ENCODE measurements at places on chromosomes 2 and 18.

DNA sequence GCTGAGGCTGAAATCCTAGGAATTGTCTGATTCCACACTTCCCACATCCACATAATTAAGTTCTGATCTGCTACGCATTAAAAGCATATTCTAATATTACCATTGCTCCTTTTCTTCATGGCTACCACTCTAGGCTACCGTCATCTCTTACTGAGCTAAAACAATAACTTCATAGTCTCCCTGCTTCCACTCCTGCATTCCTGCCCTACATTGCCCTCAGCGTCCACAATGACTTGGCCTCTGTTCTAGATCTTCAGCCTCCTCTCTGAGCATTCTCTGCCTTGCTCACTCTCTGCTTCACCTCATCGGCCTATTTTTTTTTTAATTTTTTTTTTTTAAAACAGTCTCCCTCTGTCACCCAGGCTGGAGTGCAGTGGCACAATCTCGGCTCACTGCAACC is 15.8 kb upstream of the TLK1 start:
- DNase-seq = no peak

GRCh38 chr2:217555081-217555876 is 447.5 kb downstream of the TNS1 start:
- no peak for DNase-seq

- no peak for DNase-seq
Measured at GRCh38 chr2:135154962-135155361, 102.9 kb downstream of the RAB3GAP1 start.

- DNase-seq = no peak
Measured at GRCh38 chr18:59141294-59142068, 1.8 kb downstream of the SEC11C start.

DNA sequence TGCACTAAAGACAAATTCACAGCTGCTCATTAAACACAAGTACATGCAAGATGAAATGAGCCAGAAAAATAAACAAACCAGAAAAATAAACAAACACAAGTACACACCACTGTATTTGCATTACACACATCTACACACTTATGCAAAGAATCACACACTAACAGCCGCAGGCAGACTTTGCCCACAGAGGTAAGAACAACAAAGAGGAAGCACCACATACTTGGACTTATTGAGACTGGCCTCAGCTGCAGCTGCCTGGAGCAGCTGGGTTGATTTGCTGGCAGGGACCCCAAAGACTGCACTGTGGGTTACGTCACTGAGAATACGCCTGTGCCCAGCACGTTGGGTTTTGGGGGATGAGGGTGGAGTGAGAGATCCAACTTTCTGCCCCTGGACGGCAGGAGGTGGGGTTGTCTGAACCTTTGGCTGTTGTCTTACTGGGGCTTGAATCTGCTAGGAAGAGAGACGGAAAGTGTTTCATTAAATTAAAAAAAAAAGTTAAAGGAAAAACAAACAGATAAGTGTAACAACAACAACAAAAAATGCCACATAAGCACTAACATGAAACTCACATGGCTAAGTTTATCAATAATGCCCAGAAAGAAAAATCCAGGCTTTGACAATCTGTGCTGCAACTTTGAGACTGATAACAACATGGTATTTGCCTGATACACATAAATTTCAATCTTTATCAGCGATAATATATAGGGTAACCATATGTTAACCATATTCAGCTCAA is 71.9 kb upstream of the NFU1 start:
- no peak for DNase-seq

- DNase-seq = no peak
Measured at GRCh38 chr2:120722568-120723421, 12.9 kb upstream of the GLI2 start.

- no peak for DNase-seq
Measured at GRCh38 chr2:143160732-143161707, 31.8 kb downstream of the ARHGAP15 start.

DNA sequence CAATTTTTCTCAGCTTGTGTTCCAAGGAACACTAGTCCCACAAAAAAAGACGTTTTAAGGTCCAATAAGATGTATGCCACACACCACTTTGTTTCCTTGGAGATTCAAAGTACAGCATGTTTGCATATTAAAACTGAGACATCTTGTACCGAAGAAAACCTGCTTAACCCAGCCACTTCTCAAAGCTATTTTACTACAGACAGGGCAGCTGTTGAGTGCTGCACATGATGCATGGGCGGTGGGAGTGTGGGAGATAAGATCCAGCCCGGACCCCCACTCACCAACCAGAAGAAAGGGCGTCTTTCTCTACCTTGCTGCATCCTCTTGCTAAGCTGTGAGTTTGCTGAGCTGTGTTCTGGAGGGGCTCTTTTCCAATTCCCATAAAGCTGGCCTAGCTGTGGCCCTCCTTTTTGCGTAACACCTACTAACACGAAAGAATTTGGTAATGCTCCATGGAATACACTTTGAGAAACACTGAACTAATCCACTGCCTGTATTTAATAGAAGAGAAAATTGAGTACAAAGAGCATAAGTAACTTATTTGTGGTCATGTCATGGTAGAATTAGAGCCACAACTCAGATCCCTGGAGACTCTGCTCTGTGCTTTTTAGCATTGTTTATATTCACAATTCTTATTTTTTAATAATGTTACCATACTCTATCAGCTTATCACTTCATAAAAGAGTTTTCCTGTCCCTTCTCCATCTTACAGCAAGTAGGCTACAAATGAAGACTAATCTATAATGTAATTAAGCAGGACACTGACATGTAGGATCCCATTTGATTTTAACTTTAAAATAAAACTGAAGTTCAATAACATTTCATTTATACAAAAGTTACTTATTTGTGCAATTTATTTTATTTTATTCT is 90.0 kb downstream of the PLEKHM3 start:
- DNase-seq = no peak

DNA sequence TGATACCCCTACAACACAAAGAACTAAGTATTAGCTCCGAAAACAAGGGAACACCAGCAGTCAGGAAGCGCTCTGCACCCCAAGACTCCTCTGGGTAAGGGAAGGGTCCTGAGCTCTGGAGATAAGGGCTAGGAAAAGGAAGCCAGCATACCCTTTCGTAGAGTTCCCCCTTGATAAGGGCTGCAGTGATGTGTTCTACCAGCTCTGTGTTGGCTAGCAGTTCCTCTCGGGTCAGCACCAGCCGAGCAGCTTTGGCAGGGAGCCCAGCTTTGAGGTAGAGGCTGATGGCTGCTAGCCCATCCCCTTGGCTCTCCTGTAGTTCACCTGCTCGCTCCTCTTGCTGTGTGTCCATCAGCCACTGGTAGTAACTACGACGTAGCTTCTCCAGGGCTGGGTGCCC is 18.9 kb downstream of the KRTCAP3 start:
- no peak for DNase-seq

DNA sequence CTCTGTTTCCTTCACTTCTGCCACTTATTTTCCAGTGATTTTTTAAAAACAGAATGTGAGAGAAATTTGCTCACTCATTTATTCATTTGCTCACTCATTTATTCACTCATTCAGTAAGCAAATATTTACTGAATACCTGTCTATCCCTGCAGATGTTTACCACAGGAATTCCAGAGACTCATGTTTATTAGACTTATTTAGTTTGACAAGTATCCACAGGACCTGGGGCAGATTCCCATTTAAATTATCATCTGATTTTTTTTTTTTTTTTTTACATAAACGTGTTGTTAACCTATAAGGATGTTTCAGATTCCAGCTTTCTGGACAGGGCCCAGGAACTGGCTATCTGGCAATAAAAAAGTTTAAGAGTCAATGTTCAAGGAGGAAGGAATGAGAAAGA is 175.1 kb upstream of the ERBB4 start:
- no peak for DNase-seq

GRCh38 chr2:109257653-109258052 is 128.6 kb downstream of the SH3RF3 start:
- no peak for DNase-seq

- DNase-seq = no peak
Measured at GRCh38 chr2:88639865-88640264, 12.6 kb upstream of the EIF2AK3 start.

DNA sequence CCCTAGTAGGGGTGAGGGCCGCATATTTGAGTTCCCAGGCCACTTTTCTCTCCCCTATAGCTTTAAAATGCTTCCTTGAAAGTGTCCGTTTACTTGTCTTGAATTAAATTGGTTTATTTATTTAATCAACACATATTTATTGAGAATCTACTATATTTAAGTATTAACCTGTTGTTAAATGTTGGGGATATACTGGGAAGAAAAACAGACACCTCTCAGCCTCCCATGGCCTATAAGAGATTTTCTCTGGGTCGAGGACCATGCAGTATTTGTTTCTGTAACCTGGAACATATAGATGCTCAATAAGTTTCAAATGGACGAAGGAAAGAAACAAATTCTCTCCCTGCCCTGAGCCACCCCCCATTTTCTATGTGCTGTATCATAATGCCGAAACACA is 98.6 kb downstream of the INSIG2 start:
- no peak for DNase-seq

GRCh38 chr2:177542396-177542795 is 149.8 kb downstream of the AGPS start:
- no peak for DNase-seq

GRCh38 chr2:152319822-152320570 is 15.0 kb upstream of the FMNL2 start:
- DNase-seq = no peak

DNA sequence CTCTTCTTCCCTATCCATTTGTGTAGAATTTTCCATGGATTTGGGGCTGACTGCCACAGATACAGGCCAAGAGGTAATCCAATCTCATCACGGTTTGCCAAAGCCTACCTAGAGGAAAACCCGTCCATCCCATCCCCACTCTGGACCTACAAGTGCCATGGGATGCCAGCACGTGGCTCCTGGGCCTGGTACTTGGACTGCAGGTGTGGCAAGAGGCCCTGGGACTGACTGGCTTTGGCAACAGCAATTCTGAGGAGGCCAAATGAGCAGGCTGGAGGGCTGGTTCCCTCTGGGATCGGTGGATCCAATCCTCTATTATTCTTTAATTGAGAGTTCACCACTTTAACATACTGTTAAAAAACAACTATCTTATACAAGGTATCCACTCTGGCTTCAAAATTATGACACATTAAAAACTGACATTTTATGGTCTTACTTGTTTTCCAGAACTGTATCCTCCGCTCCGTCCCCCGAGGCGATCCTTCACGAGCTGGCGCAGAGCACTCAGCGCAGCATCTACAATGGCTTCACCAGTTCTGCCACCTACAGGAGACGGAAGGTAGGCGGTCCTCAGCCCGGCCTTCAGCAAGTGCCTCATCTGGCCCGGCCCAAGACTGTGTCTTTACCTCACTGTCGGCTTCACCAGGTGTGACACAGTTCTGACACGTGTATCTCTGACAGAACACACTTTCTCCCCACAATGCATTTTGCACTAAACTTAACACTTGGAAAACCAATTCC is 19.8 kb downstream of the PDIA6 start:
- DNase-seq = no peak

GRCh38 chr2:75729861-75730260 is 19.1 kb upstream of the GCFC2 start:
- no peak for DNase-seq

GRCh38 chr18:12001421-12001820 is 20.1 kb downstream of the IMPA2 start:
- DNase-seq = no peak

- DNase-seq = no peak
Measured at GRCh38 chr2:45951025-45951727, 299.7 kb downstream of the PRKCE start.

DNA sequence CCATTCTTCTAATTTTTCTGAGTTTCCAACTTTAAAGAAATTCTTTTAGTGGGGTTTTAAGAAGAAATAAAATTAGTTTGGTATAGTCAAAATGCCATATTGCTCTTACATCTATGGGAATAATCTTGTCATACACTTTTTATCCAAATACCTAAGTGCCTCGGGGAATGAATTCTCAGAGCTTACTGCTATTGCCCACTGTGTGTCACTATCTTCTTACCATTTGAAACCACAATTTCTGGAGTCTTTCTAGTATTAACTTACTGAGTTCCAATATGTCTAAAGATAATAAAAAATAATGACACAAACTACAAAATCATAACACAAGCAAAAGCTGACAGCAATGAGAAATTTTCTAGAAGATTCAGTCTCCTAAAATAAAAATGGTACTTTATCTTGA is 23.7 kb upstream of the DNAH6 start:
- DNase-seq = no peak

DNA sequence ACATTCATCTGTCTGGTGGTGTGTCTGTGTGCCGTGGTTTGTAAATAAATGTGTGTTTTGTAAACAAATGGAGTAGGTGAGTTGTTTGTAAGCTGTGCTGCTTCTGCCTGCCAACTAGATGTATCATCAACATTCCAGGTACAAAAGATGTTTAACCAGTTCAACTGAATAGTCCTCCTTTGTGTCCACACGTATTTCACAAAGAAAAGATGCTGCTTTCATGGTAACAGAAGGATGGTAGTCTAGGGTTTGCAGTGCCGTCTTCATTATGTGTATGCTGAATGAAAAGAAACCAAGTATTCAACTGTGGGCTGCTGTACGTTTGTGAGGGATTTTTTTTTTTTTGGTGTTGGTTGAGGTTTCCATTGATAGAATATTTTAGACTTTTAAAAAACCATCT is 72.1 kb downstream of the CAMKMT start:
- DNase-seq = no peak

DNA sequence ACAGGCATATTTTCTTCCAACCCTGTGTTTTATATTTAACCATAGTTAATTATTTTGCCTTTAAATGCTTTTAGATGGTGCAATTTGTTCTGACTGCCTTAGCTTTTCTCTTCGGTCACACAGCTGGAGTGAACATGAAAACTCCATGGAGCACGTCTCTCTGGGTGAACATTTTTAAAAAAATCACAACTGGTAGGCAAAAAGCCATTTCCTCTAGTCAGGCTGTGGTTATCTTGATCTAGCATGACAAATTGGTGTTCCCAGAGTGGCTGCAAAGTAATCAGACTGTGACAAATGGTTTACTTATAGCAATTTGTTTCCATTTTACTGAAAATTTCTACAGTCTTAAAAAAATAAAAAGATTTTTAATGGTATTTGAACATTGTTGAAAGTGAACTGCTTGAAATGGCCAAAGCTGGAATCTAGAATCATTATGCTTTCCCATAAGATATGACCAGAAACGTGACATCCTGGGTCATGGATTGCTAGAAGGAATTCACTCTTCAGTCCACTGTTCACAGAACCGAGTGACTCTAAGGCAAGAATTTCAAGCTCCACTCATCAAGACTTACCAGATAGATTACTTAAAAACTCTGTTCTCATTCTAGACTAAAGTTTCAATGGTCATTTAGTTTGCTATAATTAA is 703.6 kb downstream of the CPS1 start:
- DNase-seq = no peak

DNA sequence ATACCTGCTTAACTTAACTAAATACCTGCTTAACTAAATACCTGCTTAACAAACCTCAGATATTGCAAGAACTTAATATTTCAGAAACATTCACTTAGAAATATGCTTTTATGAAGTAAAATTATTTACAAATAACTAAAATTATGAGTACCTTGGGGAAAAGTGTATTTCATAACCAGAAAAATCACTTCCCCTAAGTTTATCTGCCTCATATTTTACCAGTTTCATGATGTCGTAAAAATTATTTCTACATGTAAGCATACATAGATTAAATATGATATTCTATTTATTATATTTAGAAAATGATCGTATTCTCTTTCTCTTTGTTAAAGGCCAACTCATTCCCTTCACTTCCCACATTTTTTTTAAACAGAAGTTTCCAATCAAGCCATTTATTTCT is 41.5 kb upstream of the DSC1 start:
- DNase-seq = no peak

GRCh38 chr18:36274083-36274715 is 23.3 kb upstream of the FHOD3 start:
- no peak for DNase-seq

GRCh38 chr2:696463-696862 is 19.3 kb upstream of the TMEM18 start:
- DNase-seq = no peak

- no peak for DNase-seq
Measured at GRCh38 chr2:16090650-16091575, 150.6 kb downstream of the MYCN start.
